ENCODE measurements at places on chromosomes 2 and 18.

- DNase-seq = no peak
Measured at GRCh38 chr18:72692086-72692485, 147.9 kb upstream of the CBLN2 start.

- DNase-seq = no peak
Measured at GRCh38 chr2:110149330-110150220, 34.0 kb upstream of the MALL start.

DNA sequence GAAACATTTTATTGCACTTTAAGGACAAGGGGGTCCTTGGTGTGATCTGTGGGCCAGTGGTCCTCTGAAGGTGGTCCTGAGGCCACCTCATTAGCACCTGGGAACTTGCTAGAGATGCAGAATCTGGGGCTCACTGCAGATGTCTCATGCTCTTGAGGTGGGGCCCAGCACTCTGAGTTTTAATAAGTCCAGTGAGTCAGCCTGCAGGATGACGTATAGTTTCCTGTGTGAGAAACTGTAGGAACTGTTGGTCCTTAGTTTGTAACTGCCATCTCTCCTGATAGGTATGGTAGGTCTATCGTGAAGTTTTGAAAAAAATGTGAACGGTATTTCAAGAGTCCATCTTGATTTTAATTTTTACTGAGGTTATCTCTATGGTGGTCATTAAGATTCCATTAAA lies 2.8 kb downstream of the TRPM8 start:
- no peak for DNase-seq

- no peak for DNase-seq
Measured at GRCh38 chr2:113201496-113202304, 27.9 kb downstream of the PSD4 start.

- DNase-seq = no peak
Measured at GRCh38 chr18:52694804-52695203, 354.8 kb downstream of the DCC start.

GRCh38 chr2:25168256-25169072 lies at the start of gene POMC:
Gene POMC, minus strand, starts transcription at chr2:25168580. Its CDS starts 3,808 bp downstream, at chr2:25164772.
- peak; percentile 33 for DNase-seq

- no peak for DNase-seq
Measured at GRCh38 chr2:205984381-205984780, 101.6 kb downstream of the INO80D start.

GRCh38 chr2:133982256-133982655 lies 271.6 kb upstream of the MGAT5 start:
- no peak for DNase-seq

- DNase-seq = peak; percentile 94
Measured at GRCh38 chr2:238910751-238911351, 63.0 kb downstream of the TWIST2 start.

- DNase-seq = no peak
Measured at GRCh38 chr2:128732976-128733431, 414.3 kb upstream of the HS6ST1 start.

DNA sequence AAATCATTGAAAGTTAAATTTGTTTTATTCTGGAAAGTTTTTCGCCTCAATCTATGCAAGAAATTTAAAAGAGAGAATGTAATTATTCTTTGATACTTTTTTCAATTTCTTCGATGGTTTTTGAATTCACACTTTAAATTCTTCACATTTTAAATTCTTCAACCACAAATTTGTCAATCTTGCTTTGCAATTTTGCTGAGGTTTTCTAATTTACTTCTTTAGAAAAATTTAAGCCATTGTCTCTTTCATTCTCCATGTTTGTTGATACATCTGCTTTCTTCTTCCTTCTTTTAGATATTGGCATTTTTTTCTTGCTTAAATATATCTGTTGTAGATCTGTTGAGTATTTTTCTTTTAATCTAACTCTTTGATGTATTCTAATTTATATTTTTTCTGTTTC lies 301.9 kb upstream of the DSEL start:
- DNase-seq = no peak

- DNase-seq = no peak
Measured at GRCh38 chr2:67642046-67642382, 244.9 kb downstream of the ETAA1 start.

DNA sequence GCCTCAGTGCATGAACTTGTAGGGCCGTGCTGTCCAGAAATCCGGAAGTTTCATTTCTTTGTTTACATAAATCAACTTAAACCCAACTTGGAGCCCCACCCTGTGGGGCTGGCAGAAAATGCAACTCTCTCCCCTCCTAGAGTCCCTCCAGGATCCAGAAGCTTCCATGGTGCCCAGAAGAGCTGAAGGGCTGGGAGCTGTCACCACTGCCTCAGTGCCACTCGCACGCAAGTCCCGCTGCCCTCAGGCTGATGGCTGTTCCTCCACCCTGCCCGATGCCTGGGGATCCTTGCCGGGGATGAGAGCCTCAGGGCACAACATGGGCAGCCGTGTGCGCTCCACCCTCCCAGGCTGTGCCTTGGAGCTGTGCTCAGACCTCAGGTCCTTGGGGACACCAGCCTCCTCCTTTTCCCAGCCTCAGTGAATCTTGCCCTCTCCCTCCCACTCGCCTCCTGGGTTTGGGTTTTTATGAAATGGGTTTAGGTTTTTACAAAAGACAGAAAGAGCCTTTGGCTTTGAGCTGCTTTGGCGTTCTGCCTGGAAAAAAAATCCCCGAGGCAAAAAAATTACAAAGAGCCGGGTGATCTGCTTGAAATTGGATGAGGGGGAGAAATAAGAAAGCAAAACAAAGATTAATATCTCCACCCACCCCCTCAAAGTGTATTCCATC lies 155.2 kb downstream of the TWIST2 start:
- no peak for DNase-seq

GRCh38 chr2:105301646-105302045 lies 27.9 kb downstream of the TGFBRAP1 start:
- no peak for DNase-seq

DNA sequence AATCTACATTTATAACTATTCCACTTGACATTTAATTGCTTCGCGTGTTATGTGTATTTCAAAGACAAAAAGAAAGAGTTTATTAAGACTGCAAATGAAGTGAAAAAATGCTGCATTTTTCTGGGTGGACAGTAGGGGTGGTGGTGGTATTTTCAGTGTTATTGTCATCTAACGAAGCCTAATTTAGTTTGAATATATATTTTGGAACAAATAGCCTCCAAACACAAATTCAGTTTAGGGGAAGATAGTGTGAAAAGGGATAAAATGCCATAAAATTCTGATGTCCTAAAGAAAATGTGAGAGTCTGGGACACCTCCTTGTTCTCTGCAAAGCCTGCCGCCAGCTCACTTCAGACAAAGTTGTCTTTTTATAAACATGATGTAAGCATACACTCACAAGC lies 425.1 kb downstream of the NRXN1 start:
- DNase-seq = no peak

DNA sequence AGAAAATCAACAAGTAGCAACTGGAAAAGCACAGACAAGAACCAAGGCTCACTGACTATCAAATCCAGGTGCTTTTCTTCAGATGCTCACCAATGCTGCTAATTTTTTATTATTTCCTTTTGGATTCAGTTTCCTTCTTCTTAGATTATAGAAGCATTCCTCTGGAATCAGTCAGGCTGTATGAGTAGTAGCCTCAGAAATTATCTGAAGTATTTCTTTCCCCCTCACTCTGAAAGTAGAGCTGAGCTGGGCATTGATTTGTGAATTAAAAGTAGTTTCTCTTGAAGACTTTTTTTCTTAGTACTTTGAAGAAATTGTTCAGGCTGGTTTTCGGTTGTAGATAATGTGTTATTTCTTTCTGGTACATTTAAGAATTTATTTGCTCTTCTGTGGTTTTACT lies 273.7 kb downstream of the NOL4 start:
- DNase-seq = no peak

GRCh38 chr2:168087401-168087800 lies 160.0 kb downstream of the STK39 start:
- DNase-seq = no peak

- DNase-seq = no peak
Measured at GRCh38 chr18:48800876-48801727, 149.7 kb downstream of the SMAD7 start.

- DNase-seq = no peak
Measured at GRCh38 chr2:235659767-235660322, 166.0 kb downstream of the AGAP1 start.

GRCh38 chr2:238387332-238387731 lies 39.4 kb upstream of the ASB1 start:
- no peak for DNase-seq

DNA sequence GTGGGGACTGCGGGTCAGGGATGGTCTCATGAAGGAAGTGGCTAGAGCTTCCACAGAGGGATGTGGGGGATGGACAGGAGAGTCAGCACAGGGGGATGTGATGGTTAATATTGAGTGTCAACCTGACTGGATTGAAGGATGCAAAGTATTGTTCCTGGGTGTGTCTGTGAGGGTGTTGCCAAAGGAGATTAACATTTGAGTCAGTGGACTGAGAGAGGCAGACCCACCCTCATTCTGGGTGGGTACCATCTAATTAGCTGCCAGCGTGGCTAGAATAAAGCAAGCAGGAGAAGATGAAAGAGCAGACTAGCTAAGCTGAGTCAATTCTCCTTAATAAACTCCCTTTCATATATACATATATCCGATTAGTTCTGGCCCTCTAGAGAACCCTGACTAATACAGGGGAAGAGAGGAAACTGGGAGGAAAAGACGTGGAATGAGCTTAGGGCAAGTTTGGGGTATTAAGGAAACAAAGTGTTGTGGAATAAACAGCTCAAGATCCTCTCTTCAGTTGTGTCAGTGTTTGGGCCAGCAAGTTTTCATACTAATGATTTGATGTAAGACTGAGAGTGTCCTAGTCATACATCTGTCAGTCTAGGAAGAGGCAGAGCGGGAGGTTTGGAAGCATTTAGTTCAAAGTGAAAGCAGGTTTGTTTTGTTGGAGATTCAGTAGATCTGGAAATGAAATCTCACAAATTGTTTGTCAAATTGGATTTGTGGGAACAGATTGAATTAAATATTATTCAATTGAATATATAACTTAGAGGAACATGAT lies 135.2 kb upstream of the NT5C1B start:
- no peak for DNase-seq

- DNase-seq = peak; percentile 73
Measured at GRCh38 chr2:26911911-26912861, 58.3 kb upstream of the MAPRE3 start.

GRCh38 chr2:193891023-193891422 lies 1696.3 kb upstream of the TMEFF2 start:
- DNase-seq = no peak

DNA sequence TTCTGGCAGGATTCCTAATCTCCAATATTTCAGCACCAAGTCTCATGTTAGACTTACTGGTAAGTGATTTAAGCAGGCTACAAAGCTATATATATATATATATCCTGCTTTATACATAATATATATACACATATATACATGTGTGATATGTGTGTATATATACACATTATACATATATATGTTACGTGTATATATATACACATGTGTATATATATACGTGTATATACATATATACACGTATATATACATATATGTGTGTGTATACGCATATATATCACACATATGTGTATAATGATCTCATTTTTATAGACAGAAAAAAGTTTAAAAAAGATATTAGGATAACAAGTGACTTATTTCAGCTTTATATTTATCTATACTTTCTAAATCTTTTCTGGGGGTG lies 41.6 kb downstream of the MEMO1 start:
- DNase-seq = no peak

DNA sequence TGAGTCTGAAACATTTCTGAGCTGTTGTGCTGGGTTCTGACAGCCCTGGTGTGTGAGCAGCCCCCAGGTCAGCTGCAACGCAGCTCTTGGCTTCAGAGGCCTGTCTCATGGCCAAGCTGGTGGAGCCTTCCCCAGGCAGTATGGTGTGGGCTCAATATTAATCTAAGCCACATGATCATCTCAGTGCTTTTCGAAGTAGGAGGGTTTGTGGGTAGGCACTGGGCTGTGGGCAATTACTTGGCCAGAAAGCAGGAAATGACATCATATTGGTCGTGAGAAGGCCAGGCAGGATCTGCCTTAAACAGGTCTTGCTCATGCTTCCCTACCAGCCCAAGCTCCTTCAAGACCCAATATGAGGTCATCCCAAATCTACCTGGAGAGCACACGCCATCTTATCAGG lies 26.9 kb downstream of the LOXHD1 start:
- DNase-seq = no peak

DNA sequence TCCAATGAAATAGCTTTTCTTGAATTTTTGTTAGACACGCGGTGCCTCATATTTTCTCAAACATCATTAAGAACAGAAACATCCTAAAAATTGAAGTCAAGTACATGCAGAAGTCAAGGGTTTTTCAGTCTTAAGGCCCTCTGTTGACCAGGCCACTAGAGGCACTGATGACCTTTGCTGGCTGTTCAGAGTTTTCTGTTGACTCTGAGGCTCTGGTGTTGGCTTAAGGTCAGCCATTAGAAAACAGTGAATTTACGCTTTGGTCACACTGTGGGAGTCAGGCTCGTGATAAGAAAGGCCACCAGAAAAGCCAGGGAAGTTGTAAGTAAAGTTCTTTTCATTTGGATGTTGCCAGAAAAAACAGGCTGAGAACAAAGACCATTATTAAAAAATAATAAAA lies 5.8 kb upstream of the UPP2 start:
- no peak for DNase-seq

GRCh38 chr2:236604575-236605344 lies 35.1 kb downstream of the ACKR3 start:
- DNase-seq = no peak

GRCh38 chr2:111678651-111679050 lies 205.3 kb downstream of the ANAPC1 start:
- peak; percentile 49 for DNase-seq

GRCh38 chr2:12602661-12603060 lies 114.1 kb upstream of the TRIB2 start:
- DNase-seq = no peak

DNA sequence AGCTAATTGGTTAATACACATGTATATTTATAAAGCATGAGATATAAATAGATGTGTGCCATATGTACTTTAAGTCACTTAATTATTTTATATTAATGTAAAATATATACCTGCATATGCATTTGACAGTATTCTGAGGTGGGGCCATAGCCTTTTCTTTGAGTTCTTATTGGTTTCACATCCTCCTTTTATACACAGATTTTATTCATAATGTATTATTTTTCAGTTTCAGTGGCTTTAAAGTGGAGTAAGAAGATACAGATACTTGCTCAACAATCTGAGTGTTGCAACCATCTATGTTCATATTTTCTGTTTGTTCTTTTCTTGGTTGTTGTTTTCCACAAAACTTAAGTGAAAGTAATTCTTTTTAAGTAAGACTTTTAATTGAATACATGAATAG lies 436.5 kb downstream of the RND3 start:
- DNase-seq = no peak

GRCh38 chr2:195537811-195538210 lies 119.2 kb upstream of the SLC39A10 start:
- DNase-seq = no peak

DNA sequence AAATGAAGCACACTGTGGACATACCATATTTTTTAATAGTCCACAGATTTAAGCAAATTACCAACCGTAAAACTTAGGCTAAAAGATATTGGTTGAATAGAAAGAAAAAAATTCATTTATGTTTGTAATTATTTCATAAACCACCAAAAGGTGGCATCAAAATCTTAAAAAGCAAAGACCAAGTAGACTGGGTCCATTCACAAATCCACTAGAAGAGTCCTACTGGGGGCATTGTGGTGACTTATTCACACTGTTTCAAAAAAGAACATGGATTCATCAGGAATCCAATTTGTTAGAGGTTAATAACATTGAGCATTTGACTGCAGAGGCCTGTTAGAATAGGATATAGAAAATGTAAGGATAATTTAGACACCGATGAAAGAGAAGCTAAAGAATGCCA lies 194.9 kb upstream of the KYNU start:
- DNase-seq = no peak
